Fibroblast of skin of left quadriceps (primary cell): ENCODE measurements at places on chromosomes 7 and 10.

- peak; percentile 47 for DNase-seq
These were observed 48.3 kb downstream of the ZNF783 start for GRCh38 chr7:149310113-149310836.

- no peak for DNase-seq
These were observed 110.1 kb upstream of the POM121L12 start for GRCh38 chr7:52925332-52925731.

DNA sequence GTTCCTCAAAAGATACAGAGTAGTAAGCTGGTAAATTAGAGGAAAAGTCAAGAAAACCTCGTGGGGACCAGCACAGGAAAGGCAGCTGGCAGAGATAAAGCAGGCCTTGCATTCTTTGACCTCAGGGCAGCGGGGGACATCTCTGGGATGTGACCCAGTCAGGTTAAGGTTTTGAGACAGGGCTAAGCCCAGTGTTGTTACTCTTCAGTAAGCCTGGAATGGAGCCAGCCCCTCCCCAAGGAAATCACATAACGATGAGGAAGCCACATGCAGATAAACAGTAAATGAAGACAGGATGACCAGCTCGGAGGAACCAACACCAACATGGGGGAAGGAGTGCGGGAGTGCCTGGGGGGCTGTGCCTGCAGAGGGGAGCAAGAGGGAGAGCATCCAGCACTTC, 99.6 kb downstream of the JAZF1 start:
- DNase-seq = no peak

GRCh38 chr7:107982042-107982840, 20.7 kb downstream of the LAMB1 start:
- DNase-seq = no peak

DNA sequence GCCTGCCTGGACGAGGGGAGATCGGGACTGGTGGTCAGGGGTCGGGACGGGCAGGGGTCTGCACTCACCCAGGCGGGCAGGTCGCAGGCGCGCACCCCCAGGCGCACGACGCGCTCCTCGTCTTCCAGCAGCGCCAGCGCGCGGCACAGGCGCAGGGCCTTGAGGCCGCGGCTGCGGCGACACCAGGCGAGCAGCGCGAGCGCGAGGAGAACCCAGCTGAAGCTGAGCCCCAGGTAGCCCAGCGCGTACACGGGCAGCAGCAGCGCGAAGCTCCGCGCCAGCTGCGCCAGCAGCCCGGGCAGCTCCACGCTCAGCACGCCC, 328 bp downstream of the ESYT2 start:
- no peak for DNase-seq

DNA sequence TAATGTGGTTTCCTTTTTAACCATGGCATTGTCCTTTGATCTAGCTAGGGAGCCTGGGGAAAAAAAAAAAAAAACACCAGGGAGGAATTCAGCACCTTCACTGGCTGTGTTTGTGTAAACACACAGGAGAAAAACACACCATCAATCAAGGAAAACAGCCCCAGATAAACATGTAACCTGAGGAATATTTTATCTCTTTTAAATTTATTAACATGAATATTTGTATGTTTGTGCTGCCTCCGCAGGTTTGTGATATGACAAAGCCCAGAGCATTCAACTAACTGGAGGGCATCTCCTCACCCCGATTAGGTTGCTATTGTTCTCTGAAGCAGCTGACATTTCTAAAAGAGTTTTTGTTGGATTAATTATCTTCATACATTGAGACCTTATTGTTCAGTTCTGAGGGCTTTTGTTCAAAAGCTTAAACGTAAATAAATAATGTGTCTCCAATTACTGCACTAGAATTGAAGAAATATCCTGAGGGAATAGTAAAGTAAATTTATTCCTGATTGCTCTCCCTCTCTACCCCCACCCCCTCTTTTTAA, 89.4 kb upstream of the SEMA3E start:
- no peak for DNase-seq

DNA sequence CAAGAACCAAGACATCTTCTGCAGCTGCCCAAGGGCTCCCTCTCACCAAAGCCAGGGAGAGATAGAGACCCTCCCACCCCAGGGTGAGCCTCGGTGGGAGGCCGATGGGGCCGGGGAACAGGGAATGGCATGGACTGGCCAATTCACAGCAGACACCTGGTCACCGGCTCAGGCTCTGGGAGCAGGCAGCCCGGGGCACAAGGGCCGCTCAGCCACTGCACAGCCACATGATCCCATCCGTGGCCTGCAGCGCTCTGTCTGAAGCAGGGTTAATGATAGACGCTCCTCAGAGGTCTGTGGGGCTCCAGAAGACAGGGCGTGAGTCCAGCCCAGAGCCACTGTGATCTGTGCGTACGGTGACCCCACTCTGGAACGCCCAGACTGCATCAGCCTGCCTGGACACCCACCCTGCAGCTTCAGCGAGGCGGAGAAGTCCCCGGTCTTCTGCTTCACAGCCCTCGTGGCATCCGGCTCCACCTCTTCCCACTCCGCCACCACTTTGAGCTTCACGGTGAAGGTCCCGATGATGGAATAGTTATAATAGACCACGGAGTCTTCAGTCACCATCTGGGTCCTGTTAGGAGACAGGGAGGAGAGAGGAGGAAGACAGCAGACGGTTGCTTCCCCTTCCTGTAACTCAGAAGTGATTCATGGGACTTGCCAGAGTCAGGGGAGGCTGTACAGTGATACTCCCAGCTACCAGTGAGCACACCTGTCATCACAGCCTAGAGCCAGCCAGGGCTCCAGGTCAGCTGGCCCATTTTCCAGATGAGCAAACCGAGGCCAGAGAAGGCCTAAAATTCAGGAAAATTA, 14.0 kb downstream of the TMEM130 start:
- DNase-seq = no peak

DNA sequence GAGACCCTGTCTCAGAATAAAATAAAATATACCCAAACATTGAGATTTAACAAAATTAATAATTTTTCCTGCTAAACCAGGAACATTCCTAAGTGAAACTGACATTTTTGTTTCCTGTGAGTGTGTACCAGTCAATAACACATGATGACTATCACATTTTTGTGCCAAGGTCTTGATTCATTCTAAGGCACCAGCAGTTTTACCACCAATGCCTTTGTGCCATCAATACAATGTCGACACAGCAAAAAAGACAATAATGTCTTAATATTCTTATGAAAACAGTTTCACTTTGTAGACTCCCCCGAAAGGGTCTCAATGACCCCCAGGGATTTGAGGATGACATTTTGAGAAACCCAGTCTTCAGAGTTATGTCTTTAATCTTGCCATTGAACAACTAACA, 7.2 kb upstream of the CADPS2 start:
- DNase-seq = no peak

- DNase-seq = peak; percentile 36
These were observed 93.5 kb downstream of the PCGF5 start for GRCh38 chr10:91313796-91314485.

DNA sequence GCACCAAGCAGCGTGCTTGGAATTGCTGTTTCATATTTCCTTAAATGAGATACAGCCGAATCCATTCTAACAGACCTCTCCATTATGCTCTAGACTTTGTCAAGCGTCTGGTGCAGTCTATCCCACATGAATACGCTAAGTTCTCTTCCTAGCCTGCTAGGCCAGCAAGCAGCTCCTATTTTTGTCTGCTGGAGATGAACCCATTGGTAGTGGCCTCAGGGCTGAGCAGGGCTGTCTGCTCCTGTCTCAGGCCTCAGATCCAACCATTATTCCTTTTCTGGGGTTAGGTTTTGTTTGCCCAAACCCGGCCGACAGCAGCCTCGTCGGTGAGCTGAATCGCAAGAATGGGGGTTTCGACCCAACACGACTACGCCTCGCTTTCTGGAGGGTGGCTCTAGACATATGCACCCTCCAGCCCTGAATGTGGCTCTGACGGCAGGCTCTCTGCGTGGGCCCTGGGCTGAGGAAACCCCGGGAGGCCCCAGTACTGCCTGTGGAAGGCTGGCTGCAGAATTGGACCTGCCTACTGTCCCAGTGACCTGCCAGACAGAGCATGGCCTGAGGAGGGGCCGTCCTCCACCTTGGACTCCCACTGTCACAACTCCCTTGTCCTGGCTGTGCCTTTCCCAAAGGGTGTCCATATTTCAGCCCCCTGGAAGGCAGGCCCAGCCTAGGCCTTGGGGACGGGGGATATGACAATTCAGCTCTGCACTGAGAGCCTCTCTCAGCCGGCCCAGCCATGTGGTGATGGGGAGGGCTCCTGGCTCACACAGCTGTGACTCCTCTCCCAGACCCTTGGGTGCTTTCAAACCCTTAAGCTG, 267.9 kb upstream of the TCERG1L start:
- no peak for DNase-seq

GRCh38 chr7:154627646-154628290, 375.2 kb downstream of the PAXIP1 start:
- DNase-seq = no peak

DNA sequence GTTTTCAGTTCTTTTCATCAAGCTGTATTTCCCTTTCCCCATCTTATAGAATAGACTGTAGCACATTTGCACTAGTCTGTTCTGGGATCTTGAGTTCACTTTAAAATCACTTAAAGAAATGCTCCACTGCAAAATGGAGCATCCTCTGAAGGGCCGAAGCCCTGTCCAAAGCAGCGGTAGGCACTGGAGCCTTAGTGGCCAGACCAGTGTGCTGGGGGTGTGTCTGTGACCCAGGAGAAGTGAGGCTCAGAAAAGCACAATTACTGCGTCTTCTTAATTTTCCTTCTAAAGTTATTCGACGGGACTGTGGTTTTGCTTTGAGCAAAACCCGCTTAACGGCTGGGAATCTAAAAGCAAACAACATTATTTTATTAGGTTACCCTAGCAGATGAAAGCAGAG, 205.7 kb downstream of the SLC25A13 start:
- no peak for DNase-seq

- no peak for DNase-seq
These were observed 40.8 kb upstream of the CTBP2 start for GRCh38 chr10:125201108-125201524.
